ENCODE measurements at places on chromosomes 3 and 15.

- DNase-seq: peak; percentile 55
Observed at GRCh38 chr3:11611341-11611799, 32.3 kb downstream of the VGLL4 start.

GRCh38 chr3:38475716-38476115 is 20.4 kb upstream of the EXOG start:
- no peak for DNase-seq

DNA sequence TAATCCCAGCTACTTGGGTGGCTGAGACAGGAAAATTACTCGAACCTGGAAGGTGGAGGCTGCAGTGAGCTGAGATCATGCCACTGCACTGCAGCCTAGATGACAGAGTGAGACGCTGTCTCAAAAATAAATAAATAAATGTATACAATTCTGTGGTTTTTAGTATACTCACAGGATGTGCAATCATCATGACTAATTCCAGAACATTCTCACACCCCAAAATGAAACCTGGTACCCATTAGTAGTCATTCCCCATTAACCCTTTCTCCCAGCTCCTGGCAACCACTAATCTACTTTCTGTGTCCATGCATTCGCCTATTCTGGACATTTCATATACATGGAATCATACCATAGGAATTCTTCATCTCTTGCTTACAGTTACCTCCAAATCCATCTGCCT is 44.5 kb downstream of the LRRFIP2 start:
- DNase-seq: peak; percentile 91

DNA sequence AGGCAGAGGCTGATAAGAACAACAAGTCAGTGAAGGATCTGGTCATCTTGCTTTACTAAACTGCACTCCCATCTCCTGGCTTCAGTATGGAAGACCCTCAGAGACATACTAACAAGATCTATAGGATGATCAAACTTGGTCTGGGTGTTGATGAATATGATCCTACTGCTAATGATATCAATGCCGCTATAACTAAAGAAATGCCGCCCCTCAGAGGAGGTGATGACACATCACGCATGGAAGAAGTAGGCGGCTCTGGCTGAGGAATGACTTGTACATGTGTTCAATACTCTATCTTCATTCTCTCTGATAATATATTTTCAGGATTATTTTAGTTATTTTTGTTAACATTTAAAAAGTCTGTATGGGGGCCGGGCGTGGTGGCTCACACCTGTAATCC is 17.5 kb upstream of the EIF2B5 start:
- DNase-seq: no peak

DNA sequence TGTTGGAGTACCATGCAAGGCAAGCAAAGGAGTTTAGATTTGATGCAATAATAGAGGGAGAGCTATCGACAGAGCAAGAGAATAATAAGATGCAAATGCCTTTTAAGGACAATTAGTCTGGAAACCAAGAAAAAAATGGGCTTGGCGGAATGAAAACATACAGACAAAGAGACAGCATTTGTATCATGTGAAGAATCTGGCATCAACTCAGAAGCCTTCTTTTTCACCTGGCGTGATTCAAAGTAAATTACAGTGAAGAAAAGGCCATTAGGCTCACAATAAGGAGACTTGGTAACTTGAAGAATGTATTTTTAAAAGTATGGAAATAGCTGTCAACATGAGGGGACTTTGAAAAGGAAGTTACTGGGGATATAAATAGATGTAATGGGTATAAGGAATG is 521.2 kb upstream of the GOLIM4 start:
- DNase-seq: no peak

- no peak for DNase-seq
Observed at GRCh38 chr3:34200576-34200975, 402.1 kb downstream of the PDCD6IP start.

All from fibroblast of skin of abdomen (primary cell).